ENCODE measurements at places on chromosomes 1 and 21.

GRCh38 chr1:230061801-230062200 is 5.2 kb upstream of the GALNT2 start:
- no peak for DNase-seq

GRCh38 chr1:36675106-36675505 is 192.4 kb upstream of the CSF3R start:
- DNase-seq = no peak

DNA sequence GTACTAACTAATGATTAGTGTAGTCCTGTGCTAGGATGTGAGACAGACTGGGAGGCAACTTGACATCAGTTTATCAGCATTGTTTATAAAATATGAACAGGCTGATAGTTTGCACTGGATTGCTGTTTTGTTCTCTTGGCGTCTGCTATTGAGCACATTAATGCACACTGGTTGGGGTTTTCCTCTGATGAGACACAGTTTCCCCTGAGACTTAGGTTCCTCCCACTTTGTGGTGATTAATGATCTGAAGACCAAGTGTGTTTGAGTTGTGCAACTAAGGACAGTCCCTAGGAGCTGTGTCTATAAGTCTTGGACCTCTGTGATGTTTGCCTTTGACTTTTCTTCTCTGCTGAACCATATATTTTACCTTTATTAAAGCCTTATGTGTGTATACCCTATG is 1015.4 kb downstream of the AMY1C start:
- DNase-seq = peak; percentile 25

DNA sequence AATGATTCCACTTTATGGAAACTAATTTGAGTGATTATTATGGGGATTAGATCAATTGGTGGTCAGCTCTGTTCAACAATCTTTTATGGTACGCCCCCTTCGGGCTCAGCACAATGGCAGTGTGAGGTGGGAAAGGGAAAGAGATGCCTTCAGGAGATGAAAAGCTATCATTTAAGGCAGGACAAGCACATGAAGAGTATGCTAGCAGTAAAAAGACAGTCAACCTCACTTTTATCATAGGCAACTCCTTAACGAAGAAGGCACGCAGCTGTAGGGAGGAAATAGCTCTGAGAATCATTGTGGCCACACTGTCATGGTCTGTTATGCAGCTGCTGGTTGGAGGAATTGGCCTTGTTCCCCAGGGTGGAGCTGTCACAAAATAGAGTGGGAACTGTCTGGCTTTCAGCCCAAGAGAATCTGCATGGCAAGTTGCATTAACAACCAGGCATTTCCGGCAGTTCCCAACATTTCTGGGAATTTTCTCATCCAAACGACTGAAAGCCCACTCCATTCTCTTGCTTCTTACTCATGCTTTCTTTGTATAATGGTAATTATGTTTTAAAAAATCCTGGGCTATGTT is 54.4 kb upstream of the BCL10 start:
- DNase-seq = no peak

- DNase-seq = peak; percentile 12
Observed at GRCh38 chr1:198711837-198712236, 73.0 kb downstream of the PTPRC start.

GRCh38 chr21:31098576-31099005 is 60.3 kb upstream of the KRTAP19-8 start:
- DNase-seq = peak; percentile 24

GRCh38 chr1:160841079-160841478 is 21.6 kb downstream of the CD244 start:
- no peak for DNase-seq

DNA sequence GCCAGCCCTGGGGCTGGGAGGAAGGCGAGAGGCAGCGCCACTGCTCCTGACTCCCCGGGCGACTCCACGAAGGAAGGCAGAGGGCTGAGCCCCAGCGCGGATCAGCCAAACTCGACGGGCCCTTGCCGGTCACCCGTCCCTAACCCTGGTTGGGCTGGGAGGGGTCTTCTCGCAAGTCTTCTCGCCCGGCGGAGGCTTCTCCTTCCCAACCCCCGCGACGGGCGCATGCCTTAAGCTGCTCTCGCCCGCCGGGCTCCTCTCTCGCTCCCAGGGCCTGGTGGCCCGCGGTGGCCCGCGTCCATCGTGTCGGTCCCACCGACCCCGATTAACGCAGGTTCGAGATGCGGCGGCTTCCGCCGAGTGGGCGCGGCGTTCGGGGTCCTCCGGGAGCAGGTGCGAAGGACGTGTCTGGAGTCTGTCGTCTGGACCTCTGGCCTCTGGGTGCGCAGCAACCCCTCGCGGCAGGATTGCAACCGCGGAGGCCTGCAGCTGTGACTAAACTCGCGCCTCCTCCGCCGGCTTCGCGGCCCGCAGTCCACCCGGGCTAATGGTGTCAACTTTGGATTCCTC is 29.0 kb upstream of the PPM1J start:
- DNase-seq = no peak

DNA sequence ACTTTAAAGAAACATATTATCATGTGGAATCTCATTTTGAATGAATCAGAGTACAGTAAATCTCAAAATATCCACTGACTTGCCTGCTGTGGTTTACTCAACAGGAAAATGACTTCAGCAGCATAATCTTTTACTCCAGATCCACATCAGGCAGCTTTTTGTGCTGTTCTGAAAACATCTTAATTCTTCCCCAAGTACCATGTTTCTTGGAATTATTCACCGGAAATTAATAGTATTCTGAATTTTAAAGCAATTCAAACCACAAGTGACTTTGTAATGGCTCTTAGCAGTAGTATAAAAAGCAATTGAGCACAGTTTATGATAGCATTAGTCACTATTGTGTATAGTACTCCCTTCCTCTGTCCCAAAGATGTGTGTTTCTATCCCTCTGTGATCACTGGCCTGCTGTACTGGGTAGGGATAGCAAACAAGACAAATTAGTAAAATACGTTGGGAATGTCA is 64.2 kb upstream of the ERRFI1 start:
- peak; percentile 92 for DNase-seq

DNA sequence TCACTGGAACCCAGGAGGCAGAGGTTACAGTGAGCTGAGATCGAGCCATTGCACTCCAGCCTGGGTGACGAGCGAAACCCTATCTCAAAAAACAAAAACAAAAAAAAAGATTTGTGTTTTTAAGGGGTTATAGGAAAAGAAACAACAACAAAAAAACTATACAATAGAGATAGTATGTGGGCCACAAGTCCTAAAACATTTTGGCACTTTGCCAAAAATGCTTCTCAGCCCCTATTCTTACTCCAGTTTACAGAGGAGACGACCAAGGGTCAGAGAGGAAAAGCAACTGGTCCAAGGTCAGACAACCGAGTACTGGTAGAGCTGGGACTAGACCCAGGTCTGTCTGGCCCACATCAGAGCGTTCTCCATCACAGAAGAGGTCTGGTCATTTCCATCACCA is 3.0 kb downstream of the FBXO44 start:
- DNase-seq = no peak

DNA sequence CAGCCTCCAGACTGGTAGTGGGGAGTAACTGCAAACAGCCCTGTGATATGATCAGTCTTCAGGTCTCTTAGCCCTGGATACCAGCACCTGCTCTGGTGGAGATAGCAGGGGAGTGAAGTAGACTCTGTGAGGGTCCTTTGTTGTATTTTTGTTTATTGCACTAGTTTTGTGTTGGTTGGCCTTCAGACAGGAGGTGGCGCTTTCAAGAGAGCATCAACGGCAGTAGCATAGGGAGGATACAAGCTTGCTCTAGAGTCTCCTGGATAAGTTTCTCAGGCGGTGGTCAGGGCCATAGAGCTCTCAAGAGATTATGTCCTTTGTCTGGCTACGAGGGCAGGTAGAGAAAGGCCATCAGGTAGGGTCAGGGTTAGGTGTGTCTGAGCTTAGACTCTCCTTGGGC is 116.4 kb downstream of the USH2A start:
- DNase-seq = no peak

DNA sequence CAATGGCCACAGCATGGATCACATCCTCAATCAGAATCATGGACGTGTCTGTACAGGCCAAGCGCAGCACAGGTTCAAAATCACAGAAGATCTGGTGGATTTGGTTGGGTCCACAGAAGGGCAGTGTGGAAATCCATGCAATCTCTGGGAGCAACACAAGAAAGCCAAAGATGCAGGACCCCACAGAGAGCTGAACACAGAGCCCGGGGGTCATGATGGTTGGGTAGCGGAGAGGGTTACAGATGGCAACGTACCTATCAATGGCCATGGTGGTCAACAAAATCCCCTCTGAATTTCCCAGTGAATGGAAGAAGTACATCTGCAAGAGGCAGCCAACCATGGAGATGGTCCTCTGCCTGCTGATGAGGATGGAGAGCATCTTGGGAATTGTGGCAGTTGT is 3.9 kb upstream of the OR6K3 start:
- DNase-seq = no peak

DNA sequence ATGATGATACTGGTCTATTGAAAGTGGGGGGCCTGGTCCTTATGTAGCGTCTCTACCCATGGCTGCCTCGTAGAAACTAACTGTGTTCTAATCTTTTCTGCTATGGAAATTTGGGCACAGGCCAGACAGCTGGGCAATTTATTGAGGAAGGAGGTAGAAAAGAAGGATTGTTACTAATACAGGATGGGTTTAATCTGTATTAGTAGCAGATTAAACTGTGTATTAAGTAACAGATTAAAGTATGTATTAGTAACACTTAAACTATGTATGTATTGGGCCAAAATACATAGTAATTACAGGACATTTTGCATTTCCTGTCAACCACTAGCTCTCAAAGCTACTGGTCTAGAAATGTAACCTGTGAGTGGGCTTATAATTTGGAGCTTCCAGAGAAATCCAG is 142.0 kb downstream of the MAST2 start:
- peak; percentile 2 for DNase-seq

DNA sequence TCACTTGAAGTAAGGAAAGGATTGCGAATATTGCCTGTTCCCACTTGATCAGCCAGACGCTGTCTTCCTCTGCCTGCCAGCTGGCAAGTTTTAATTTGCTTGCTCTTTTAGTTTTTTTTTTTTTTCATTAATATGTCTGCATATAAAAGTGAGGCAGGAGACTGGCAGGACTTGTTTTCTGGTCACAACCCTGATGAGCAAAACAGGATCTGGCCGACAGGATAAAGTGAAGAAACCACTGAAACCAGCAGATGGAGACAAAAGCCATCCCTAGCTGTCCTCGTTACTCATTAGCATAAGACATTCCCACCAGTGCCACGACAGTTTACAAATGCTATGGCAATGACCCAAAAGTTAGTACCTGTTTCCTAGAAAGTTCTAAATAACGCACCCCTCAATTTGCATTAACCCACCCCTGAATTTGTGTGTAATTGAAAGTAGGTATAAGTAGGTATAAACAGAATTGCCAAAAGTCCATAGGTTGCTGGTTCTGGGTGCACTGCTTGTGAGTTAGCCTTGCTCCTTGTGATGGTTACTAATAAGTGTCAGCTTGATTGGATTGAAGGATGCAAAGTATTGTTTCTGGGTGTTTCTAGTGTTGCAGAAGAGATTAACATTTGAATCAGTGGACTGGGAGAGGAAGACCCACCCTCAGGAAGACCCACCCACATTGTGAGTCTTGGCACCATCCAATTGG is 60.8 kb downstream of the ZNF684 start:
- DNase-seq = peak; percentile 75

GRCh38 chr1:232109391-232109790 is 482.8 kb downstream of the DISC1 start:
- no peak for DNase-seq

GRCh38 chr1:30668546-30669327 is 54.6 kb downstream of the MATN1 start:
- DNase-seq = no peak

DNA sequence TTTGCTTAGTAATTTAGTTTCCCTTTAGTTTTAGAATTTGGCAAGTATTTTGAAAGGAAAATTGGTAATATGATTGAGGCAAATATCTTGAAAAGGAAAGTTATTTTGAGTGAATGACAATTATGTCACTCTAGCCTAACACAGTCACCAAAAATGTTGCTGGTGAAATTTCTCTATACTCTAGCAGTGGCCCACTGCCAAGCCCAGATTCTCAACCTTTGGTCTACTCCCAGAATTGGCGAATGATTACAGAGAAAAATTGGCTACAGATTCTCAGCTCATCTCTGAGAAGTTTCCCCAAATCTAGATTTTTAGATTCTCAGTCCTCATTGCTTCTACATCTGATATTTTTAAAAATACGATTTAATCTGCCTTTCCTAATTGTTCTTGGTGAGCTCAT is 84.9 kb downstream of the PIGK start:
- DNase-seq = no peak

DNA sequence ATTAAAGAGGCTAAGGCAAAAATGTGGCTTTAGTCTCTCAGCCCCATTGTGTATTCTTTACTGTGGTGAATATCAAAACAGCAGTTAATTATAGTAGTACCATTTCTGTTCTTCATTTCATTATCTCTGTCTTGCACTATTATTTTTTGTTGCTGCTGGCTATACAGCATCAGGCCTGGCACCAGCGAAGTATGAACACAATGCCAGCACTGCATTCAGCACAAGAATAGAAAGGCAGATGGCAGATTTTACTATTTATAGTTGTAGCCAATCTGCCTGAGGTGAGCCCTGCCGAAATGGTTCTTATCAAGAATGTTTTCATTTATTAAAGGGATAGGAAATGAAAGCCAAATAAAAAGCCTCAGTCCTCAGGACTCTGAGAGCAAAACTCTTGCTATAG is 72.1 kb downstream of the GPR52 start:
- no peak for DNase-seq

DNA sequence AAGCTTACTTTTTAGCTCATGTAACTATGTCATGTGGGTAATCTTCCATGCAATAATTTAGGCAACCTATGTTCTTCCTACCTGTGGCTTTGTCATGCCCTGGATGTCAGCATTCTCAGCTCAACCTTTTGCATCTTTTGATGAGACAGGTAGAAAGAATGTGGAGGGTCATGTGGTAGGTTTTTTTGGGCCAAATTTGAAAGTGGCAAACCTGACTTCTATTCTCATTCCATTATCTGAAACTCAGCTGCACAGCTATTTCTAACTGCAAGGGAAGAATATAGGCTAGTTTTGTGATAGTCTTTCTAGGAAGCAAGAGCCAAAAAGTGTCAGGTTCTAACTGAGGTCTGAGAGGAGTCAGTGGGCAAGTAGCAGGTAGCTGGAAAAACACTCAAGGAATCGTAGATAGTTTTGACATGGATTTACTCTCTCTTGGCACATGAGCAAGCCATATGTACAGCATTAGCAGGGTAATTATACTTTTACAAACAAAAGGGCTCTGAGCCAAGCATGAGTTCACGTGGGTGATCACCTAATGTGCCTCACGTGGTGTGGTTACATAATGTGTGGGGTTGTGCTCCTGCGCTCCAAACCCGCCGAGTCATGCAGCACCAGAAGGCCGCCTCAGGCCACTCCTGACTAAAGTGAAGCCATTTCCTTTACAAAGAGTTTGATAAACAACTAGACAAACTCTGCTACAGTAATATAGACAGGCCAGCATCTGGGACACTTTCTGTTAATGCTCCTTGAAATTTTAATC is 1013.8 kb downstream of the PLA2G4A start:
- peak; percentile 91 for DNase-seq

GRCh38 chr1:10064416-10065343 is 31.9 kb downstream of the UBE4B start:
- DNase-seq = peak; percentile 50

GRCh38 chr1:24981631-24982005 is 51.5 kb upstream of the RUNX3 start:
- no peak for DNase-seq

All from mammary epithelial cell (primary cell).